ENCODE measurements at places on chromosomes 4 and X.

DNA sequence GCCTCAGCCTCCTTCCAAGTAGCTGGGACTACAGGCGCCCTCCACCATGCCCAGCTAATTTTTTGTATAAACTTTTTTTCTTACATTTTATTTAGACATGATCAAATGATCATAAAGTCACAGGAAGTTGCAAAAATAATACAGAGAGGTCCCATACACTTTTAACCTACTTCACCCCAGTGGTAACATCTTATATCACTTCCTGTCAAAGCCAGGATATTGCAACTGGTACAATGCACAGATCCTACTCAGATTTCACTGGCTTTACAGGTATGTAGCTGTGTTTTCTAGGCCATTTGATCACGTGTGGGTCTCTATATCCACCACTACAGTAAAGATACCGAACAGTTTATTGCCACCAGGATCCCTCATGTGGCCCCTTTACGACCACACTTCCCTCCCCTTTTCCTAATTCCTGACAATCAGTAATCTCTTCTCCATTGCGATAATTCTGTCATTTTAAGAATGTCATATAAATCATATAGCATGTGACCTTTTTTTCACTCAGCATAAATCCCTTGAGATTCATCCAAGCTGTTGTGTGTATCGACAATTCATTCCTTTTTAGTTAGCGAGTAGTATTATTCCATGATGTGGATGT lies 18.0 kb downstream of the RPS6KA3 start:
- DNase-seq = no peak

GRCh38 chr4:99652596-99653436 lies 4.8 kb downstream of the C4orf54 start:
- DNase-seq = no peak

GRCh38 chr4:2891294-2891693 lies 47.6 kb downstream of the ADD1 start:
- no peak for DNase-seq

DNA sequence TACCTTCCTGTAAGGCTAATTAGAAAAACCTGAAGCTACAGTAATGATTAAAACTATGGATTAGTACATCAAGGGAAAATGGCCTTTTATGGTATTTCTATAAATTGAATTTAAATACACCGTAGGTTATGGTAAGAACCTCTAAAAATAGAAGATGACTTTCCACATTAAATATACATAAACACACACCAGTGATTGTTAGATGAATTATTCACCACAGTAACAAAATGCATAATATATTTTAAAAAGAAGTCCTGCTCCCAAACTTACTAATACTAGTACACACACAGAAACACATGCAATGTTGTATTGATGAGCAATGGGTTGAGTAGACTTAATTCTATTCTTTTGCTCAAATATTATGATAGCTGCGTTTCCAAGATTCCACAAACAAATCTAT lies 277.9 kb upstream of the ANKRD50 start:
- DNase-seq = no peak

DNA sequence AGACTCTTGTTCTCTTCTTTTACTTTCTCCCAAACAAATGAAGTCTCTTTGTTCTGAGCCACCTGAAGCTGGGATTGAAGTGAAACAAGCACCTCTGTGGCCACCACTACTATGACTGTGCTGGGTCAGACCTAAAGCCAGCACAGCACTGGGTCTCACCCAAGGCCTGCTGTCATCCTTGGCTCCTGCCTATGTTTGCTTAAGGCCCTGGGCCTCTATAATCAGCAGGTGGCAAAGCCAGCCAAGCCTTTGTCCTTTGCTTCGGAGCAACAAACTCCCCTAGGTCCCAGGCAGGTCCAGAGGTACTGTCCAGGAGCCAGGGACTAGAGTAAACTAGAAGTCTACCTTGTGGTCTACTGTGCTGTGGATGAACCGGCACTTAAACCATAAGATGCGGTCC lies 220.6 kb upstream of the ARSJ start:
- no peak for DNase-seq

- DNase-seq = peak; percentile 41
Observed at GRCh38 chrX:152926279-152926678, 28.4 kb downstream of the ZNF185 start.

DNA sequence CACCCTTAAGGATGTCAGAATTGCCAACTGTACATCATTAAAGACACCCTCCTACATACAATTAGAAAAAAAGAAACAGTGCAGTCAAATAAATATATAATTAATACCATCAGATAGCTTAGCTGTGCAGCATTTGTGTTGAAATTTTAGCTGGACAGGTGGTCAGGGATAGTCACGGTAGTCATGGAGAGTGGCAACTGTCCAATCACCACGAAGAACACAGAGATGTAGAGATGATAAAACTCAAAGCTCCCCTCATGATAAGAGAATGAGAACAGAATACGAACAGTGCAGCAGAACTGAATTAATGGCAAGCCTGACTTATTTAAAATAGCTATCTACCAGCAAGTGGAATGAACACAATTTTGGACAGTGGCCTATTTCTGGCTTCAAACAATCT lies 27.2 kb downstream of the SLC39A8 start:
- no peak for DNase-seq

- no peak for DNase-seq
Observed at GRCh38 chr4:85092536-85092935, 126.0 kb upstream of the WDFY3 start.

DNA sequence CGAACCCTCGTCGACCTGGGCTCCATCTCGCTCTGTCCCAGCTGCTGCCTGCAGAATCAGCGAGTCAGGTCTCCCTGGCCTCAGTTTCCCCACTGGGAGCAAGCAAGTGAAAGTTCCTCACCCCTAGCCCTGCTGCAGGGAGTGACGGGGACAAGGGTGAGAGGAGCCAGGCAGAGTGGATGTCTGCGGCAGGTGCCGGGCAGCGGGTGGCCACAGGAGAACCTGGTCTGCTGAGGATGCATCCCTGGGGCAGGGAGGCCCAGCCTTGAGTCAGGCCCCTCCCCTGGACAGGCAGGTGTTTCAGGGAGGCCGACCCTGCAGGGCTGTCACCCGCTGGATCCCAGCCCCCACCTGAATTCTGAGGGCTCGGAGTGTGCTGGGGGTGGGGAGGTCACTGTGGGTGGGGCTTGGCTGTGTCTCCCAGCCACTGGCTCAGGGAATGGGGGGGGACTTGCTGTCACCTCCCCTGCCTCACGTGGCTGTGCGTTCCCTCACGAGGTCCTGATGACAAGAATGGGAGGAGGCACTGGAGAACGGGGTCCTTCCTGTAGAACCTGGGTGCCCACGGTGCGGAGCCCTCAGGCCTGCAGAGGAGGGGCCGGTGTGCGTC lies 33.2 kb downstream of the LRPAP1 start:
- no peak for DNase-seq

GRCh38 chr4:95651891-95652290 lies 103.1 kb upstream of the UNC5C start:
- DNase-seq = no peak

GRCh38 chr4:186227221-186227620 lies at the start of gene KLKB1:
TSS of gene KLKB1 (plus strand) at chr4:186227507. CDS start at chr4:186228196, 689 bp downstream.
- no peak for DNase-seq

DNA sequence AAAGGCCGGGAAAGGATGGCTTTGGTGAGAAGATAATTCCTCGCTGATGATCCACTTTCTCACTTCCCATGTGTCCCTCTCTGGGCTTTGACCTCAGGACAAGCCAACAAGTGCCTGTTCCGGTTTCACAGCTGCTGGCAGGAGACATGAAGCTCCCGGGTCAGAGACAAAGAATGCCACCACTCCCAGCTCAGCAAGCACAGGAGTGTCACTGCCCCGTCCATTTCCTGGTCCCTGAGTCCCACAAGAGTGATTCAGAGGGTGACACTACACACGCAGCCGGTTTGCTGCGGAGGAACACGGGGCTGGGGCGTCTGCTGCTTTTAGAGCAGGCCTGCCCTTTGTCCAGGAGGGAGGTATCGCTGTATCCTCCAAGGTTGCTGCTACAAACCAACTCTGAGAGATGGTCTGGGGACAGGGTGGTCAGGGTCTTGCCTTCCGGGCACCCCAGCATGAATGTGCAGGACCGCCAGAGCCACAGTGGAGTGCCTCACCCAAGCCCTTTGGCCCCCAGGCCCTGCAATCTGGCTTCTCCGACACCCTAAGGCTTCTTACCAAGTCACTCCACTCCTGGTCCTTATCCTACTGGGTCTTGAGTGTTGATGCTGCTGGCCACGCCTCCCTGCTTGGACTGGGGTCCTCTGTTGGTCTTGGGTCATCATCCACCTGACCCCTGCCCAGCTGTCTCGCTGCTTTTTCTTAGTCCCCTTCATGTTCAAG lies 49.5 kb downstream of the CPZ start:
- DNase-seq = no peak

DNA sequence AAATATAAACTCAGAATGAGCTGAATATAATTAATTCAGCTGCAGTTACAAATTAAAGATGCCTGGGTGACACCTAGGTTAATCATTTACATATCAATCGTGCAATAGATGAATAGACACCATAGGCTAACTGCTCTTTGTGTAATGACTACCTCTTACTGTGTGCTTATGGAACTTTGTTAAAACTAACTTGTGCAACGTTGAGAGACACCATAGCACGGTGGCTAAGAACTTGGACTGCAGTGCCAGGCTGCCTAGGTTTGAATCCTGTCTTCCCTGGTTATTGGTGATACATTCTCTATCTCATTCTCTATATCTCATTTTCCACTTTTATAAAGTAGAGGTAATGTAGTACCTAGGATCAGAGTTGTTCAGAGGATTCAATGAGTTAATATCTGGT lies 46.9 kb downstream of the SMAD1 start:
- DNase-seq = no peak

DNA sequence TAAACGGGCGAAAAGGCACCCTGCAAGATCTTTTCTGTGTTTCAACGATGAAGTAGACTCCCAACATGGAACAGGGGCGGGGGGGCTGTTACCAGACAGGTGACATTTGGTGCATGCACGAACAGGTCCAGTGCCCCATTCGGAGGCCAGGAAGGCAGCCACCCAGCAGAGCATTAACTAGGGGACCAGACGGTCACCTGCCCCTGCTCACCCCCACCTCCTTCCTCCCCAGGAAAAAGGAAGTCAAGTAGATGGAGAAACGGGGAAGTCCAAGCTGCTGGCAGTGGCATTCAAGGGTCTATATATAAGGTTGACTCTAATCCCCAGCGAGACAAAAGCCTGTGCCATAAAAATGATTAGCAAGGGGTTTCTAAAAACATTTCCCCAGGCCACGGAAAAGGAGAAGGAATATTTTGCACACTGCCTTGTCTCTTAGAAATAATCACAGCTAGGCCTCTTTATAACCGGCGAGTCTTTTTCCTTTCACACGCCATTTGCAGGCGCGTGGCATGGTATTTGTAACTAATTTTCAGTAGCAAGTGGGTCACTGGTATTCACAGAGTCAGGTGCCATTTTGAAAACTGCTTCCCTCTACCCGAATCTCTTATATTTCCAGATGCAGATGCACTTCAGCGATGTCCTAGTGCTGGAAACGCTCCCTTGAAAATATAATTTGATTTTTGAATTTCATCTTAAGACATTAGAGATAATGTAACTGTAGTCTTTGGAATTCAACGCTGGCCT lies 1.2 kb upstream of the TMSB4X start:
- DNase-seq = no peak

GRCh38 chrX:41921492-41922430 lies 1.6 kb downstream of the CASK start:
- DNase-seq = no peak

- DNase-seq = no peak
Observed at GRCh38 chr4:139208404-139208945, 31.5 kb upstream of the ELF2 start.

Data from neural crest cell (in vitro differentiated cells).